Activated T-helper 1 cell treated with anti-CD3 and anti-CD28 coated beads, Interleukin-12 subunit alpha, Interleukin-12 subunit beta, Interleukin-2, Interleukin-4 antibody, amounts not matched to agents 30 ng/mL and 10 ng/mL and 1 ng/mL, durations not matched to agents 14 hours and 24 hours and 36 hours (primary cell): ENCODE measurements at places on chromosomes 7 and 10. TPM values are rescaled to one million over a fixed set of nuclear protein-coding genes. Genes with fewer than 3 reads are reported as not detected.

- H3K27ac ChIP-seq, result no peak overlapping the region
- H3K27me3 ChIP-seq, result no peaks in the 10 kb centered on the region
- no peaks in the 10 kb centered on the region for H3K4me1 ChIP-seq
Measured at GRCh38 chr7:64463636-64464375, 99.1 kb downstream of the ZNF680 start.

GRCh38 chr10:1509011-1509530 lies 228.3 kb downstream of the ADARB2 start:
- H3K4me1 ChIP-seq, result no peaks in the 10 kb centered on the region
- H3K27me3 ChIP-seq, result no peaks in the 10 kb centered on the region
- DNase-seq, result no peak

DNA sequence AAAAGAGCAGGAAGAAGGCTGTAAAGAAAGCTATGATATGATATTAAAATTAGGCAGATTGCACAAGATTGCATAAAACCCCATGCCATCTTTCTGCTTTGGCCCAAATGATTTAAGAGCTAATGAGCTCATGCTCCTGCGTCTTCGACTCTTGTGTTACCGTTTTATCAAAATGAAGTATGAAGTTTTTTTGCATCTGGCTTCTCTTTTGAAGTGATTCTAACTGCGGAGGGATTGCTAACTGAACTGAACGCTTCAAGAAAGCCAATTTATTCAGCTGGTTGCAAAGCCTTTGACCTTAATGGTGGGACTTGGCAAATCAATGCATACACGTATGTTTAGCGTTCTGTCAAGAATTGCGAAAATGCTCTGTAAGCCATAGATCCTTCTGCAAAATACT lies 282.9 kb downstream of the TWIST1 start:
- no peak overlapping the region for H3K4me3 ChIP-seq
- peaks cover 11% of the 10 kb centered on the region for H3K4me1 ChIP-seq
- no peaks in the 10 kb centered on the region for H3K36me3 ChIP-seq

DNA sequence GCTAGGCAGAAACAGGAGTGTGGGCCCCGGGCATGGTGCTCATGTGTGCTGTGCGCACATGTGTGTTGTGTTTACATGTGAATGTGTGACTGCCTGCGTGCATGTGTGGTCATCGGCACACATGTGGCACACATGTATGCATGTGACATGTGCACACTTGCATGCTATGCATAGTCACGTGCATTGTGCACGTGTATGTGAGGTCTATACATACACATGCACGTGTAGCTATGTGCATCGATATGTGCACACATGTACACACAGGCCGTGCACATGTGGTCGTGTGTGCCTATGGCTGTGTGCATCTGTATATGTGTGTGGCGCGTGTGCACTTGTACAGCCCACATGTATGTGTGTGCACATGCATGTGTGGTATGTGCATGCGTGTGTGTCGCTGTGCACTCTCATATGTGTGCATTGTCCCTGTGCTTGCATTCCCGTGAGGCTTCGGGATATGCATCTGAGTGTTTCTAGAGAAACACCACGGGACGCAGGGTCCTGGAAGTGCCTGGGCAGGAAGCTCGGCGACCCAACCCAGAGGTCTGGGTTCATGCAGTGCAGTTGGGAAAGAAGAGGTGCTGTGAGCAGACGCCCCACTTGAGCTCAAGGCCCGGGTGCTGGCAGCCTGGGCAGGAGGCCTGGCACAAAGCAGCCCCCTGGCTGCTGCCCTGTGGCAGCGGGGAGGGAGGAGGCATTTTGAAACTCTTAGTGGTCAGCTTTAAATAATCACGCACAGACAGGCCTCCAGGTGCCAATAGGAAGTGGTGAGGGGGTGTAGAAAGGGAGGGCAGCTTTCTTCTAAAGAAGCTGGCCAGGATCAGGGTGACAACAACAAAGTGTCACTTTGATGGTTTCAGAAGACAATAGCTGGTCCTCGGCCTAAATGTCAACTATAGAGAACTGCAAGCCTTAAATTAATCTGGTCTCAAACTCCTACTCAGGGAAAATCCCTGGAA lies 410.0 kb upstream of the MGMT start:
- peaks cover 17% of the 10 kb centered on the region for H3K4me1 ChIP-seq
- no peak overlapping the region for H3K27ac ChIP-seq
- H3K36me3 ChIP-seq, result no peaks in the 10 kb centered on the region
- H3K4me3 ChIP-seq, result no peak overlapping the region
- no peak for DNase-seq

DNA sequence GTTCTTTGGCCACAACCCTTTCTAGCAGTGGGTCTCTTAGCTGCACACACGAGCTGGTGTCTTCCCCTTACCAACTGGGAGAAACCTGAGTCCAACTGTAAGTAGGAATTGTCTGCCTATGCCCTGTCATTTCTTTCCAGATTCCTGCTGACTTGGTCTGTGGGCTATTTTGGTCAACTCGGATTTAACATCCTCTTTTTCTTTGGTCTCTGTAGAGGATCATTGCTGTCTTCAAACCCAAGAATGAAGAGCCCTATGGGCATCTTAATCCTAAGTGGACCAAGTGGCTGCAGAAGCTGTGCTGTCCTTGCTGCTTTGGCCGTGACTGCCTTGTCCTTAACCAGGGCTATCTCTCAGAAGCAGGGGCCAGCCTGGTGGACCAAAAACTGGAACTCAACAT lies 10.3 kb downstream of the PI4K2A start:
- H3K36me3 ChIP-seq, result peaks cover 19% of the 10 kb centered on the region
- H3K27ac ChIP-seq, result no peak overlapping the region
- peaks cover 18% of the 10 kb centered on the region for H3K4me1 ChIP-seq
- no peak for DNase-seq
- H3K27me3 ChIP-seq, result no peaks in the 10 kb centered on the region
- H3K4me3 ChIP-seq, result no peak overlapping the region

DNA sequence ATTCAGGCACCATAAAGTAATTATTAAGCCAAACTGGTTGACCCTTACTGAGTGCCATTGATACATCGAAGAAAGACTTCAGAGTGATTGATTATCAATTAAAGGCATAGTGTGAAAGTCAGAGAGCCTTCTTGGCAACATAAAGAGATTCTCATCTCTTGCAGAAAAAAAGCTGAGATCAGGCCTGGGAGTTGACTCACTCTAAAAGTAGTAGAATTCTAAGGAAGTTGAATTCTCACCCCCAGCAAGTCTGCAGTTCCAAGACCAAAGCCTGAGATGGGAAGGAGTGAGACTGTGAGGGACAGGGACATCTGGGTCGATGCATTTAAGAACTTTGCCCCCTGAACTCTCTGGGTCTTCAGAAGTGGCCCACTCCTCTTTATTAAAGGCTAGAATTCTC lies 21.6 kb upstream of the ERCC6 start:
- no peak for DNase-seq
- H3K36me3 ChIP-seq, result no peaks in the 10 kb centered on the region
- no peak overlapping the region for H3K4me3 ChIP-seq
- no peak overlapping the region for H3K27ac ChIP-seq
- peaks cover 4% of the 10 kb centered on the region for H3K27me3 ChIP-seq
- no peaks in the 10 kb centered on the region for H3K4me1 ChIP-seq

DNA sequence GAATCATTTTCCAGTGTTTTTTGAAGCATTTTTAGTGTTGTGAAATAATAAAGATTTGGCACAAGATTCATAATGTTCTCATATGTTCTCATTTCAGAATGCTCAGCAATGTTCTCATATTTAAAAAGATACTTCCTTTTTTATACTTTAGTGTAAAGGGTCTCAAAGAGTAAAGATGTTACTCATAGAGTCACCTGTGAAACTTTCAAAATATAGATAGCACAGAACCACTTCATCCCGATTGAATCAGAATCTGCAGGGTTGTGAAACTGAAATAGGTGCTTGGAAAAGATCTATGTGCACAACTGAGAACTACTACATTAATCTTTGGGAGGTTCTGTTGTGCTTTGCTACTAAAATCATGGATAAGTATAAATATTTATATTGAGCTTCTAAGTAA lies 144.7 kb downstream of the MDFIC start:
- H3K36me3 ChIP-seq, result no peaks in the 10 kb centered on the region
- H3K4me3 ChIP-seq, result no peak overlapping the region
- H3K27ac ChIP-seq, result no peak overlapping the region
- H3K4me1 ChIP-seq, result peaks cover 5% of the 10 kb centered on the region

The HMX3 gene
- not detected in 2 replicates for total RNA-seq

The TMEM130 gene
- total RNA-seq, result 0.29 and 0.42 TPM in 2 replicates

The NXPH1 gene
- not detected in 2 replicates for total RNA-seq
